Stimulated activated effector memory CD8-positive, alpha-beta T cell treated with anti-CD3 and anti-CD28 coated beads, Interleukin-12 subunit alpha, Interleukin-12 subunit beta, amount 100 ng/mL, for 72 hours (primary cell): ENCODE measurements at places on chromosomes 1 and 21.

- no peak for DNase-seq
Observed at GRCh38 chr1:76826072-76826845, 41.0 kb upstream of the ST6GALNAC5 start.

DNA sequence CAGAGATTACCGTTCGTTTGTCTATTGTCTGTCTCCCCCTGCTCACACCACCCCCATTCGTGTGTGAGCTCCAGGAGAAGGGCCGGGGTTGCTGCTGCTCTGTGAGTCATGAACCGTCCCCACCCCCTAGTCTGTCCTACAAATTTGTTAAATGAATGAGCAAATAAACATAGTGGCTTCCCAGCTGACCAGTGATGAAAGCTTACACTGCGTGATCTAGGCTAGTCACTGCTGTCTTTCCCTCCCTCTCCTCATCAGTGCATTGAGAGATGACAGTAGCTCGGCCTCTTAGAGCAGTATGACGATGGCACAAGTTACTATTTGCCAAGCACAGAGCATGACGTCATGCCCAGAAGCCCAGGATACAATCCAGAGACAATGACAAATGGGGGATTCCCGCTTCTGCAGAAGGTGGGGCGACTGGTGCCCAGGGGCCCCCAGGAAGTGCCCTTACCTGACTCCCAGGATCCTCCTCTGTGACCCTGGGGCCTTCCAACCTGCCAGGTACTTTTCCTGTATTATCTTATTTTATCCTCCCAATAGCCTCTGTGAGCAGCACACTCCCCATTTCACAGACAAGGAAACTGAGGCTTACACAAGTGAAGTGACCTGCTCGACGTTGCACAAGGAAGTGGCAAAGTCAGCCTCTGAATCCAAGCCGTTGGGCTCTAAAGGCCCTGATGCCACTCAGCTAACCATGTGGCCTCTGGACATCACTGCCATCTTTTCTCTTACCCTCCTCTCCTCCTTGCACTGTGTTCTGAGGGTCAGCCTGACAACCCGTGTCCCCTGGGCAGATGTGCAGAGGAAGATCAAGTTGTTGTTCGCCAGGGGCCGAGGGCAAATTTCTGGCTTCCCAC lies 8.6 kb upstream of the EPHA2 start:
- DNase-seq, result no peak

GRCh38 chr1:110561596-110561995 lies 42.6 kb upstream of the KCNA10 start:
- no peak for DNase-seq

GRCh38 chr1:223411309-223411708 lies 18.1 kb downstream of the CCDC185 start:
- no peak for DNase-seq

DNA sequence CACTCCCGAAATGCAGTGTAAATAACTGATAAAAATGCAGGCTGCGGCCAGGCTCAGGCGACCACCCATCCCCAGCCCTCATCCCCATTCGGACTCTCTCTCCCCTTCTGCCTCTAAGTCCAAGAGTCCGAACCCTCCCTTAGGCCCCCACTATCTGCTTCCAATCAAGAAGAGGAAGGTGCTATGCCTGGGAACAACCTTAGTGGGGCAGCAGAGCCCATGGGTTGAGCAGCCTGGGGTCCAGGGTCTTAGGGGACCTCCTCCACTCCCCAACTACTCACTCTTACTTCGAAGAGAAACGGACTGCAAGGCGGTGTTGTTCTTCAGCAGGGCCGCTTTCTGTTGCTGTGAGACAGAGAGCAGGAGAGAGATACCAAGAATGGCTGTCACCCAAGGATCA lies 12.2 kb downstream of the ARHGEF2 start:
- no peak for DNase-seq
